Stimulated activated CD4-positive, alpha-beta T cell treated with anti-CD3 and anti-CD28 coated beads, Interleukin-12 subunit alpha, Interleukin-12 subunit beta, amount 100 ng/mL, for 24 hours (primary cell): ENCODE measurements at places on chromosomes 6 and 20.

GRCh38 chr20:45032781-45033180, 66.5 kb downstream of the STK4 start:
- DNase-seq: no peak

- no peak for DNase-seq
Observed at GRCh38 chr20:12203981-12204380, 286.3 kb downstream of the BTBD3 start.

- no peak for DNase-seq
Observed at GRCh38 chr6:37783856-37784584, 35.5 kb upstream of the ZFAND3 start.

DNA sequence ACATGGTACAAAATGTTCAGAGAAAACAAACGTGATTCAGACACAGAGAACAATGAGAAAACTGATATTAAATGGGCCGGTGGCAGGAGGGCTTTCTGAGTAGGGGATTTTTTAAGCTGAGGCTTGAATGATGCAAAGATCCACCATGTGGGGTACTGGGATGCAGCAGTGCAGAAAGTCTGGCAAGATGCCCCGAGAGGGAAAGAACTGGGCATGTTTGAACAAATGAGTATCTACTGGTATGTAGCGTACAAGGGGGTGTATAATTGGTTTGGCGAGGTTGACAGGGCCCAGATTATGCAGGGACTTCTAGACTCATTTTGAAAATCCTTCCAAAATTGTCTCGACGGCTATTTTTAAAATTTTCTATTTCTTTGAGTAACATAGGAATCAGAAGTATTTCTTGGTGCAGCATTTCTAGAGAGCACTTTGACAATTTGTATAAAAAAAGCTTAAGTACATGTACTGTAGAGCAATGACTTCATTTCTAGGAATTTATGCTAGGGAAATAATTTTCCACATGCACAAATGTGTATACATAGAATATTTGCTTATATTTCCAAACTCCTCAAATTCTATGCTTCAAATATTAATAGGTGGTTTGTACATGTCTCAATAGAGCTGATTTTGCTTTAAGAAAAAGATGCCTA, 119.6 kb upstream of the DOK5 start:
- no peak for DNase-seq

DNA sequence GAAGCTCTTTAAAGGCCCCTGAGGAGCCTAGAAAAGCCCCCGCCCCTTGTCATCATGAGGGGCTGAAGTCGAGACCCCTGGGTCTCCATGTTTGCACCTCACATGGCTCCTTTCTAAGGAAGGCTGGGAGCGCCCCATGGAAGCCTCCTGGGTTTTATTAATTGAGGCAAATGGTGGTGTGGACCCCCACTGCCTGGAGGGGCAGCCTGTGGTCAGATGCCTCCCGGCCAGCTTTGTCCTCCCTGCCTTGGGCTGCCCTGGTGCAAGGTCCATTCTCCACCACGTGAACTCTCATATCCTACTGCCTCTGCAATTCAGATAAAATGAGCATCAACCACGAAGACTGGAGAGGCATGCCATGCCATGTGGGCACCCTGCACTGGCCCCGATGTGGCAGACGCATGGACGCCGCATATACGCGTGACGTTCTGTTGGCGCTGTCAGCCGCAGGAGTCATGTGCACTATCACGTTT, 295.5 kb downstream of the TAF4 start:
- DNase-seq: no peak
